ENCODE measurements at places on chromosomes 1 and 21.

DNA sequence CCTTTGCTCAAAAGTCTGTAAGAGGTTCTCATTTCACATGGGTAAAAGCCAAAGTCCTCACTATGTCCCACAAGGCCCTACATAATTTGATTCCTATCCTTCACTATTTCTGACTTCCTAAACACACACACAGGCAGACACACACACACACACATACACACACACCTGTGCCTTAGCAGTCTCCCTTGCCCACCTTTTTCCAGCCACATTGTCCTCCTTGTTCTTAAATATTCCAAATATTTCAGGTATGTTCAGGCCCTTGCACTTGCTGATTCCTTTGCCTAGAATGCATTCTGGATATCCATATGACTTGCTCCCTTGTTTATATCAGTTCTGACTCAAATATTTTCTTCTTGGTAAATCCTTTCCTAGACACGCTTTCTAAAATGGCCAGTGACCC, 54.6 kb downstream of the NTNG1 start:
- peak; percentile 88 for DNase-seq

- no peak for DNase-seq
These were observed 89.8 kb downstream of the LRRC53 start for GRCh38 chr1:74422421-74423292.

DNA sequence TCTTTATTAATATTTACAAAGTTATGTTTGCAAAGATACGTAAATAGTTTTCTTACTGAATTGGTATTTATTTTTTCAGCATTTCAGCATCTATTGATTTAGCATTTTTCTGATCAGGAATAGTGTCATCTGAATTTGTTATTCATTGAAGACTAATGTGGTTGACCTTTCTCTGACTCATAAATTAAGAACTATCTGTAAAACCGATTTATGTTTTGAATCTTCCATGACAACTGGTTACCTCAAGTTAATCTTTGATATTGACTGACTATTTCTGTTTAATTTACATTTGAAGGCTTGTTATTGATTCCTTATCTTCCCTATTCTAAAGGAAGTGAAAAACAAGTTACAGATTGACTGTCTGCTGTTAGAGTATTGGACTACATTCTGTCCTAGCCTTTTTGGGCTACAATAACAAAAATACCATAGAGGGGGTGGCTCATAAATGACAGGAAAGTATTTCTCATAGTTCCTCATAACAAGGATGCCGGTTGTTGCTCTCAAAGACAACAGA, 1131.4 kb downstream of the PLA2G4A start:
- DNase-seq, result no peak

- DNase-seq, result no peak
These were observed 26.0 kb downstream of the SDE2 start for GRCh38 chr1:225973158-225973557.

DNA sequence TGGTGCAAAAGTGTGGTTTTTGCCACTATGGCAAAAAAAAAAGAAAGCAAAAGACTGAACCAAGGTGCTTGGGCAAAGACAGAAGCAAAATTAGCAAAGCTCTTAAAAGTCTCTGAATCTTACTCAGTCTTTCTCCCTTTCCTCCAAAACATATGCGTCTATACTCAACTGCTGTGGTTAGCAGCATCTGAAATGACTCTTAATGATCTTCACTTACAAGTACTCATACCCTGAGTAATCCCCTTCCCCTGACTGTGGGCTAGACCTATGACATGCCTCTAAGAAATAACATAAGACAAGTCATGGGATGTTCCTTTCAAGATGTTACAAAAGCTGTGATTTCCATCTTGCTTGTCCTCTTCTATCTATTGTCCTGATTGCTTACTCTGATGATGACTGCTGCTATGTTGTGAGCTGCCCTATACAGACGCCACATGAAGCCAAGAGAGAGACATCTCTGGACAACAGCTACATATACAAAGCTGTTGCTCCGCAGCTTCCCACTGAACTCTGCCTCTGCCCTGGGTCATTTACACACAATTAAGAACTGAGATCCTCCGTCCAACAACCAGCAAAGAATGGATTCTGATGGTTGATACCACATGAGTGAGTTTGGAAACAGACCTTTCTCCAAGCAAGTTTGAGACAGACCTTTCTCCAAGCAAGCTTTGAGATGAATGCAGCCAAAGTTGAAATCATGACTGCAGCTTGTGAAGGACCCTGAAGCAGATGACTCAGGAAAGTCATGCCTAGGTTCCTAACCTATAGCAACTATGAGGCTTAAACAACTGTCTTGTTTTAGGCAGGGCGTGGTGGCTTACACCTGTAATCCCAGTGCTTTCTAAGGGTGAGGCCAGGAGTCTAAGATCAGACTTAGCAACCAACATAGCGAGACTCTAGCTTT, 55.2 kb downstream of the PUM1 start:
- DNase-seq, result no peak

- DNase-seq, result no peak
These were observed 146.8 kb upstream of the DPT start for GRCh38 chr1:168875831-168876230.

DNA sequence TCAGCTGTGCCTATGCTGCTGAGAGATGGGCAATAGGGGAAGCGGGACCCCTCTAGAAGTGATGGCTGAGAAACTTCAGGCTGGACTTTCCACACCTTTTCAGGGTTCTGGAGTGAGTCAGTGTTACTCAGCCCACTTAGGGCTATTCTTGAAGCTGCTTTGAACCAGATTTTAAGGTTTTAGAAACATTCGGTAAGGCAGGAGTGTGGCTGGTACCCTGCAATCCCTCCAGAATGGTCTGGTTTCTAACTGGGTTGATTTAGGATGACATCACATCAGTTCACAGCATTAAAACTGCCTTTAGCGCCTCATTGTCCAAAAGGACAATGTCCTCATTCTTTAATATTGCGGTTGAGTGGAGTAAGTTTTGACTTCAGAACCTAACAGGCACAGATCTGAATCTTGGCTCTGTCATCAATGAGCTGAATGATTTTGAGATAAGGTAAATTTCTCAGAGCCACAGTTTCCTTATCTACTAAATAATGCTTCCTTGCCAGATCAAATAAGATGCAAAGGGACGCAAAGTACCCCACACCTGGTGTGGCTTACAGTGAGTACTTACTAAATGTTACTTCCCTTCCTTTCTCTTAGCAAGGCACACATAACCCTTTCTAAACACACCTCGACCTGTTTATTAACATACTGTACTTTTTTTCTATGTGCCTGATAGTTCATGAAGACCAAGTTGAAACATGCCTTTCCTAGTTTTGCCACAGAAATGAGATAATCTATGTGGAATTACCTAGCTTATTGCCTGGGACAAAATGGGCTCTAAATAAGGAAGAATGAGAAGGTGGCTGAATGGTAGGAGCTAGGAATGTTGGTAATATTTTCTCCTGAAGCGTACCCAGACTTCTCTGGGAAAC, 209.8 kb downstream of the ROR1 start:
- no peak for DNase-seq

DNA sequence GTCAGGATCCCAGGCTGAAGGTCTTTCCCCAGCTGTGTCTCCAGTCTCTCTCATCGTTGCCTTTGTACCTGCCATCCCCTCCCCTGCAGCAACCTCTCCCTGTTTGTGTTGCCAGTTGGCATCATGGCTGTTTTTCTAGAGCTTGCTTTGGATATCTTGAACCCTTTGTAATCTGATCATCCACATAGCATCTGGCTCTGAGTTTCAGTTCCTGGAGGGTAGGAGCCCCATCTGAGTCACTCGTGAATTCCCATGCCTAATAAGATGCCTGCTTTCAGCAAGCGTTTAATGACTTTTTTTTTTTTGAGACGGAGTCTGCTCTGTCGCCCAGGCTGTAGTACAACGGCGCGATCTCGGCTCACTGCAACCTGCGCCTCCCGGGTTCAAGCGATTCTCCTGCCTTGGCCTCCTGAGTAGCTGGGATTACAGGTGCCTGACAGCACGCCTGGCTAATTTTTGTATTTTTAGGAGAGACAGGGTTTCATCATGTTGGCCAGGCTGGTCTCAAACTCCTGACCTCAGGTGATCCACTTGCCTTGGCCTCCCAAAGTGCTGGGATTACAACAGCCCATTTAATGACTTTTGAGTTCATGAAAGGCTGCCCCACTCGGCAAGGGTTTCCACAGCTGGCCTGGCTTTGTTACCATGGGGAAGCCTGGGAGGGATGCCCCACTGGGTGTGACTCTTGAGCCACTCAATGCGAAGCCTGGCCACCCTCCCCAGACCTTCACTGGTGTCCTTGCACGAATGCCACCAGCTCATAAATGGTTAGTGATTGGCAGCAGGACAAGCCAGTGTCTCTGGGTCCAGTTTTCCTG, 11.9 kb downstream of the ALPL start:
- DNase-seq, result no peak

DNA sequence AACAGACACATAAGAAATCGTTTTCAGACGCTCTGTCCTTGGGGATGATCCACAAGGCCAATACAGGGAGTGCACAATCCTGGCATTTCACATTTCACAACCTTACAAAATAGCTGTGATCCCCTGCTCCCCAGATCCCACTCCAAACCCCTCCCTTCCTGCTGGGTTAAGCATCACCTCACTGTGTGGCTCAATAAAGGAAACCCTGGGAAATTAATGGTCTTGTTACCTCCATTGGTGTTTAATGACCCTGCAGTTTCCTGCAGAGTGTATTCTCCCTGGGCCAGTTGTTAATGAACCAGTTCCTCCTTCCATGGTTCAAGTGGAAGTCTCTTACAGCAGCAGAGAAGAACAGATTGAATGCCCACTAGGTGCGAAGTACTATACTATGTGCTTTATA, 334.7 kb downstream of the OMA1 start:
- no peak for DNase-seq

GRCh38 chr1:43914576-43915525, 18.8 kb upstream of the ARTN start:
- no peak for DNase-seq

GRCh38 chr1:179228783-179229213, 679 bp downstream of the ABL2 start:
- peak; percentile 78 for DNase-seq

DNA sequence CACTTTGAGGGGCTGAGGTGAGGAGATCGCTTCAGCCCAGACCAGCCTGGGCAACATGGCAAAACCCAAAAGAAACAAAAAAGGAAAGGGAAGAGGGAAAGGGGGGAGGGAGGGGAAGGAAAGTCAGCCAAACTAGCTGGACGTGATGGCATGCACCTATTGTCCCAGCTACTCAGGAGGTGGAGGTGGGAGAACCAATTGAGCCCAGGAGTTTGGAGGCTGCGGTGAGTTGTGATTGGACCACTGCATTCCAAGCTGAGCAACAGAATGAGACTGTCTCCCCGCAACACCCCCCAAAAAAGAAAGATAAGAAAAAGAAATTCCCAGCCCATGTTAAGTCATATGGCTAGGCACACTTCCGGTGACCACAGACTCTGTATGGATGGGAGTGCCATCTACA, 128.4 kb downstream of the PTPN14 start:
- no peak for DNase-seq

- peak; percentile 51 for DNase-seq
These were observed 125.4 kb upstream of the USP25 start for GRCh38 chr21:15604413-15604812.

GRCh38 chr1:192786576-192786975, 22.3 kb upstream of the RGS2 start:
- no peak for DNase-seq

GRCh38 chr1:155944444-155944799, 3.0 kb downstream of the RXFP4 start:
- DNase-seq, result no peak

- no peak for DNase-seq
These were observed 223.5 kb downstream of the HMCN1 start for GRCh38 chr1:185957441-185958363.

- peak; percentile 59 for DNase-seq
These were observed 62.9 kb downstream of the MDM4 start for GRCh38 chr1:204578867-204579664.

- peak; percentile 95 for DNase-seq
These were observed at the start of gene FNBP1L for GRCh38 chr1:93447481-93448291. FNBP1L (plus strand) TSS chr1:93448118; CDS start chr1:93448282, 164 bp downstream.

GRCh38 chr1:1132042-1132950, 16.4 kb upstream of the C1orf159 start:
- no peak for DNase-seq

DNA sequence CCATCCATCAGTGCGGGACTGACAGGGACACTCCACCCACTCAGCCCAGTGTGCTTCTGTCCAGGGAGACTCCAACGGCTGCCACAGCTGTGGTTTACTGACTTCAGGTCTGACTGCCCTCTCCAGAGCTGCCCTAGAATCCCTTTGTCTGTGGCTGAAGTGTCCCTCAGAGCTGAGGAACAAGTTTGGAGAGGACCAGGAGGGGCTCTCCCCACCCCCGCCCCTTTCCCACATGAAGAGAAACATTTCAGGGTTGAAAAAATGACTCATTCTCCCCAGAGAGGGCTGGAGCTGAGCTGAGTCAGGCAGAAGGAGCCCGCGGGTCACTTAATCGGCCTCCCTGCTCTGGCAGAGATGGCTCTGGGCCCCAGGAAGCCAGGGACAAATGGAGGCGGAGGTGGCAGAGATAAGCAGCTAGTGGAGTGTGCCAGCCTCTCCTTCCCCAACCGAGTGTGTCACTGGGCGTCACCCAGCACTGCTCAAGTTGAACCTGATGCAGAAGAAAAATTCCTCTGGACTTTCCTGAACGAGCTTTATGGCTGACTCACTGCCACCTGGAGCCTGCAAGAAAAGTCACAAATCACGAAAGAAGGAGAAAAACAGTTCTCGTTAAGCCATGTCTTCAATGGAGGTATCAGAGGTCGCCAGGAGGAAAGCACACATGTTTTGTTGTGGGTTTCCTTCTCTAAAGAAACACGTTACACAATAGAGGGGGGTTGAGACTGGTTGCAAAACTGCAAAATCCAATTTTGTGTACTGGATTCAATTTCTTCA, 34.3 kb upstream of the ECE1 start:
- no peak for DNase-seq

DNA sequence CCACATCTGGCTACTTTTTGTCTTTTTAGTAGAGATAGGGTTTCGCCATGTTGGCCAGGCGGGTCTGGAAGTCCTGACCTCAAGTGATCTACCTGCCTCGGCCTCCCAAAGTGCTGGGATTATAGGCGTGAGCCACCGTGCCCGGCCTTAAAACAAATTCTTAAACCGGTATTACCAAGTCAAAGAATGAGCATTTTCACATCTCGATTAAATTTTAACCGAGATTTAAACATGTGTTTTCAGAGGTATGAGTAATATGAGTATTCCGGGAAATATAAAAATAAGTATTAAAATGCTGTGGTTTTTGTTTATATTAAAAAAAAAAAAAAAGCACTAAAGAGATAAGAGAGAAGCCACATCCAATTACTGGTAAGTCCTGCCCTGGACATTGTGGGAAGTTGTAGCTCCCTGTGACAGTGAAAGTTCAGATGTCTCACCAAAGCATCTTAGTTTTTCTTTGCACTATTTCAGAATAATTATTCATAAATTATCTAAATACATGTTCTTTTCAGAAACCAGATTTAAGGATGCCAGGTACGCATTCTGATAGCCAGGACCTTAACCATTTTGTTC, 24.9 kb downstream of the ZNF281 start:
- no peak for DNase-seq

GRCh38 chr1:230827081-230827681, 41.1 kb downstream of the C1orf198 start:
- no peak for DNase-seq

All from GM23338 (cell line).